Spleen (tissue), 13 donors: ENCODE measurements at places on chromosomes 5 and 9. TPM values are rescaled to one million over a fixed set of nuclear protein-coding genes. Genes with fewer than 3 reads are reported as not detected.
A peak's percentile ranks its signal among the peaks of the same experiment; 100 is the strongest.

- no peaks in the 10 kb centered on the region for H3K27me3 ChIP-seq
- H3K36me3 ChIP-seq = no peaks in the 10 kb centered on the region
- no peak overlapping the region for H3K4me3 ChIP-seq
These were observed 14.4 kb downstream of the NCBP1 start for GRCh38 chr9:97647996-97648395.

- H3K4me3 ChIP-seq = no peak overlapping the region
- no peaks in the 10 kb centered on the region for H3K36me3 ChIP-seq
- DNase-seq = peak; percentile 74
- H3K27ac ChIP-seq = no peak overlapping the region
- no peaks in the 10 kb centered on the region for H3K27me3 ChIP-seq
- peaks cover 4% of the 10 kb centered on the region for H3K4me1 ChIP-seq
These were observed 213.3 kb downstream of the SEMA6A start for GRCh38 chr5:116361171-116361967.

GRCh38 chr9:78295731-78296130 is 1.2 kb upstream of the PSAT1 start:
- H3K27ac ChIP-seq = peak overlapping the region; percentile 68
- H3K36me3 ChIP-seq = peaks cover 3% of the 10 kb centered on the region
- H3K27me3 ChIP-seq = peaks cover 20% of the 10 kb centered on the region
- no peak for DNase-seq
- no peak overlapping the region for H3K4me3 ChIP-seq

The PCDHGA5 gene
- polyA plus RNA-seq = 0.04 TPM

GRCh38 chr9:96844040-96844439 is 10.3 kb downstream of the ZNF782 start:
- H3K4me1 ChIP-seq = no peaks in the 10 kb centered on the region
- H3K27me3 ChIP-seq = no peaks in the 10 kb centered on the region
- peaks cover 24% of the 10 kb centered on the region for H3K36me3 ChIP-seq
- no peak for DNase-seq
- H3K27ac ChIP-seq = no peak overlapping the region
- H3K4me3 ChIP-seq = no peak overlapping the region

The ROPN1L gene
- 7.7 TPM for polyA plus RNA-seq

The TMEM252 gene
- not detected for polyA plus RNA-seq

GRCh38 chr5:144205141-144205551 is 34.5 kb downstream of the KCTD16 start:
- DNase-seq = no peak
- H3K4me3 ChIP-seq = peak overlapping the region; percentile 26
- no peak overlapping the region for H3K27ac ChIP-seq
- H3K4me1 ChIP-seq = no peaks in the 10 kb centered on the region
- peaks cover 11% of the 10 kb centered on the region for H3K27me3 ChIP-seq
- H3K36me3 ChIP-seq = no peaks in the 10 kb centered on the region

DNA sequence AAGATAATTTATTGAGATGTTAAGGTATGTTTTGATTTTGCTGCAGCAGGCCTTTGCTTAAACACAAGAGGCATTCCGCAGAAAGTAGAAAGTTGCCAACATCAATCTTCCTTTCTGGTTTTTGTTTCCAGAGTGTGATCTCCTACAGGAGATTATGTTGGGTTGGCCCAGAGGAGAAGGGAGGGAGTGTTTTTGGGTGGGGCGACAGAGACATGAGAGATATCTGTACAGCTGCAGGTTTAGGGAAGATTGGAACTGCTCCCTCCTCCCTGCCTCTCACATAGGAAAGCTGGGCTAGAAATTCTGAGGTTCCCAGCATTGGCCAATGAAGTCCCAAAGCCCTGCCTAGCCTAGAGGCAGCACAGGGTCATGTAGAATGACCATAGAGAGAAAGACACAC is 211.0 kb downstream of the CEMIP2 start:
- H3K4me1 ChIP-seq = no peaks in the 10 kb centered on the region
- H3K27ac ChIP-seq = no peak overlapping the region
- no peaks in the 10 kb centered on the region for H3K27me3 ChIP-seq
- H3K36me3 ChIP-seq = no peaks in the 10 kb centered on the region
